ENCODE measurements at places on chromosomes 1 and 21.

- DNase-seq = no peak
Observed at GRCh38 chr1:159040893-159041724, 31.4 kb downstream of the IFI16 start.

DNA sequence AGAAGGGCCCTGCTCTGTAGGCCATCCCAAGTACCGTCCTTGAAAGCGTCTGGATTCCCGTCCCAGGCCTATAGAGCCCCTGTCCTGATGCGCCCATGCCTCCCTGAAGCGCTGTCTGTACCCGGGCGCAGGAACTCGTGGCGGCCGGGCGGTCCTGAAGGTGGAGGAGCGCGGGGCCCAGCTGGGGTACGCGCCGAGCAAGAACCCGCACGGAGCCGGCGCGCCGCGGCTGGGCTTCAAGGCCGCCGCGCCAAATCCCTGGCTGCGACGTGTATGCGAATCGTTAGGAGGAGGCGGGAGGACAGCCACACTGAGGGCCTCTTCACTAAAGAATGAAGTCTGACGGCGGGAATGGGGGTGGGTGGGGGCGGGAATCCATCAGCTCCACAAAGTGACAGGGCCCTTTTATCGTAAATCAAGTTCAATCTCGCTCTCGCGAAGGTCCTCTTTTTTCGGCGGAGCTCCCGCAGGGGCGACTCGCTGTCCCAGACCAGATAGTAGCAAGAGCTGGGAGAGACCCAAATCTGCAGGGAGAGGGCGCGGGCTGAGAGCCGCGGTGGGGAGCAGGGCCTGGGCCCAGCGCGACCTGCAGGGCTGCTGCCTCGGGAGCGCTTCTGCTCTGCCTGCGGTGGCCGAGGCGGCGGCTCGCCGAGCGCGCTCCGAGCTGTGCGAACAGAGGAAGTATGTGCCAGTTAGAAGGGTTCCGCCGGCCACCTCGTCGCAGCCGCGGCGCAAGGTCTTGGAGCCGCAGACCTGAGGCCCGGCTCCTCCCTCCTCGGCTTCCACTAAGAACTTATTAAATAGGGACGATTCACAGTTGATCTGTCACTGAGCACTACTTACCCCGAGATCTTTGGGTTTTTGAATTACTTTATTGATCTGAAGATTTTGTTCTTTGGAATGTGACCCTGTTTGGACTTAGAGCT, 10.4 kb downstream of the BARHL2 start:
- no peak for DNase-seq

GRCh38 chr1:241762713-241763339, 85.2 kb upstream of the EXO1 start:
- DNase-seq = no peak

- DNase-seq = no peak
Observed at GRCh38 chr1:208166340-208167138, 77.6 kb downstream of the PLXNA2 start.

GRCh38 chr1:171292799-171293198, 21.2 kb upstream of the FMO4 start:
- no peak for DNase-seq

- DNase-seq = no peak
Observed at GRCh38 chr1:20339811-20340457, 49.3 kb downstream of the VWA5B1 start.

GRCh38 chr1:117612517-117613248, 6.8 kb downstream of the TENT5C start:
- no peak for DNase-seq

DNA sequence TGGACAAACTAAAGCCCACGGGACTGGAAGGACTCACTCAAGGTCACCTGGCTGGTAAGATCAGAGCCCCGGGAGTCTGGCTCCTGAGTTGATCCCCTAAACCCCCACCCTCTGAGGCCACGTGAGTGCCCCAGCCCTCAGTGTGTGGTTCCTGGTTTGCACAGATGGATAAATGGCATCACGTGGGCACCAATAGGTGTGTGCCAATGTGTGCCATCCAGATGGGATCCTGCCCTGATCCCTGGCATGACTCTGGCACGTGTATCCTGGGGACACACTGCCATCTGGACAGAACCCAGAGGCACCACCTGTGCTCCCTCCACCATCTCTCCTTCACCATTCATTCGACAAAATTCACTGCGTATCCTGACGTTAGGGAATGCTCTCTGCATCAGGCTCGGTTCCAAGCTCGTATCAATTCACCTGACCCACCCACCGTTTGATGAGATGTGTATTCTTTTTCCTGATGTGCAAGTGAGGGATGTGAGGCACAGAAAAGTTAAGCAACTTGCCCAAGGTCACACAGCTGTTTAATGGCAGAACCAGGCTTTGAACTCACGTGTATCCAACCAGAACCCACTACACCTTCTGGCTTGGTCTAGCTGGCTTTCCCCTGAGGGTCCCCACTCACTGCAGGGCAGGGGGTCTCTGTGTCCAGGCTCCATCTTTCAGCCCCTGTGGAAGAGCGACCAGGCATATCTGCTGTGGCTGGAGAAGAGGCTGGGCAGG, 49.8 kb upstream of the PAX7 start:
- no peak for DNase-seq

DNA sequence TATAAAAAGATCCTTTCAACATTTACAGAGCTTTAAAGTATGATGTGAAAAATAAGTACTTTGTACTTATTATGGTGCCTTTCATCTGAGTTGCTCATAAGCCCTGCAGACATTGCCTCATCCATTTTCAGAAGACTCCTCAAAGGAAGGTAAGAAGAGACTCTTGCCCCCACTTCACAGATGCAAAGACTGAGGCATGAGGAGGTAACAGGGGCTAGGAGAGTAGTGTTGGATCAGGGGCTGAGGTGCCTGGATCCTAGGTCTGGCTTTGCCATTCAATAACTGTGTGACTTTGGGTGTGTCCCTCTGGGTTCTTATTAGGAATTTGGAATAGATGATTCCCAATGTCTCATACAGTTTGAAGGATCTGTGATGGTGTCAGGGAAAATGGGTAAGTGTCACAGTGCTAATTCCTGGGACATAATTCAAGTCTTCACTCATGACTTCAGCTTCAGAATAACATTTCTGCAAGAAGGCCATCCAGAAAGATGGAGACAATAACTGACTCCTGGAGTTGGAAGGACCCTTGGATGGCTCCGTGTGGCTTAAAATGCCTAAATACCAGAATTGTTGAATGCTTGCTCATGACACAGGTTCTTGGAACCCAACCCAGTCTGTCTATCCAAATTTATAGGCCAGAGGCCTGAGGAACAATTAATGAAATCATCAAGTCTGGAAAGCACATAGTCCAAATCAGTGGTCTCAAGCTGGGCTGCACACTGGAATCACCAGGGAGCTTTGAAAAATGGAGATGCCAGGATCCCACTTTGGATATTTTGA, 93.1 kb upstream of the RUNX1 start:
- no peak for DNase-seq

DNA sequence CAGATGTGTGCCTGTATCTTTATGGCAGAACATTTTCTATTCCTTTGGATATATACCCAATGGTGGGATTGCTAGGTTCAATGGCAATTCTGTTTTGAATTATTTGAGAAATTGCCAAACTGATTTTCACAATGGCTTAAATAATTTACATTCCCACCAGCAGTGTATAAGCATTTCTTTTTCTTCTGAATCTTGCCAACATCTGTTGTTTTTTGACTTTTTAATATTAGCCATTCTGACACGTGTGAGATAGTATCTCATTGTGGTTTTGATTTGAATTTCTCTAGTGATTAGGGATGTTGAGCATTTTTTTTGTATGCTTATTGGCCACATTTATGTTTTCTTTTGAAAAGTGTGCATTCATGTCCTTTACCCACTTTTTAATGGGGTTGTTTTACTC, 864.3 kb upstream of the ADAMTS5 start:
- no peak for DNase-seq

- DNase-seq = no peak
Observed at GRCh38 chr21:23804866-23805265, 1802.4 kb downstream of the MRPL39 start.

- no peak for DNase-seq
Observed at GRCh38 chr1:241822846-241823245, 25.2 kb upstream of the EXO1 start.

- DNase-seq = no peak
Observed at GRCh38 chr1:57473448-57473847, 49.6 kb upstream of the DAB1 start.

DNA sequence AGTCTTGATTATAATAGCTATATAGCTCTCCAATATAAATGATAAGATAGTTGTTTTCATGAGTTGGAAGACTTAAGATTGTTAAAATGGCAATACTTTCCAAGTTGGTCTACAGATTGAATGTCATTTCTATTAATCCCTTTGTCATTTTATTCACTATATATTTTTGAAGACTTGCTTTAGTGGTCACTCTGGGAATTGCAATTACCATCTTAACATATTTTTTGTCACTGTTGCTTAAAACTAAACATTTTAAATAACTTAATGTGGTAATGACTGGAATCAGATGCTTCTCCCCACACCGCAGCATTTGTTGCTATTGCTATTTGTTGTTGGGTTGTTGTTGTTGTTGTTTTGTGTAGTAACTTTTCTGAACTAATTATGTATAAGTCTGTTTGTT, 1592.9 kb downstream of the MRPL39 start:
- no peak for DNase-seq

GRCh38 chr21:31894457-31894856, 21.6 kb downstream of the HUNK start:
- no peak for DNase-seq

GRCh38 chr1:96559707-96560596, 161.6 kb upstream of the PTBP2 start:
- DNase-seq = no peak

DNA sequence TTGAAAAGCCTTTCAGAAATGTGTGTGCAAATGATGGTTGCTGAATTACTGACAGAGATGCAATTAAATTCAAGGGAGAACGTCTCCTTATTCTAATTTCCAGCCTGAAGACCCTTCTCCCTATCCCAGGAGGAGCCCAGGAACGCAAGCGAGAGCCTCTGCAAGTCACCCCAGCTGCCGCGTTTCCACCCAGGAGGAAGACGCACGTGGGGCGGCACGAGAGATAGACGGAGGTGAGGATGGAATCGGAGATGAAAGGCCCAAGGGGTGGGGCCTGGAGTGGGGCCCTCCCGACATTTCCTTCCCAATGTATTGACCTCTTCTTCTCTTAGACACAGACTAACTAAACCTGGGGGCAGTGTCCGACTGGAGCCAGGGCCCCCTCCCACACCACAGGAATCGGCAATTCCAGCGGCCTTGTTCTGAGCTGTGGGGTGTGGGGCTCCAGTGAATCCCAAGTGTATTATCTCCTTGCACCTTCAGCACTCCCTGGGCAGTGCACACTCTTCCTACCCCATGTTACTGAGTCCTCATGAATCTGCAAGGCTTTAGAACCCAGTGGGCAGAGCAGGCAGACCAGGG, 322.5 kb downstream of the AJAP1 start:
- DNase-seq = no peak

DNA sequence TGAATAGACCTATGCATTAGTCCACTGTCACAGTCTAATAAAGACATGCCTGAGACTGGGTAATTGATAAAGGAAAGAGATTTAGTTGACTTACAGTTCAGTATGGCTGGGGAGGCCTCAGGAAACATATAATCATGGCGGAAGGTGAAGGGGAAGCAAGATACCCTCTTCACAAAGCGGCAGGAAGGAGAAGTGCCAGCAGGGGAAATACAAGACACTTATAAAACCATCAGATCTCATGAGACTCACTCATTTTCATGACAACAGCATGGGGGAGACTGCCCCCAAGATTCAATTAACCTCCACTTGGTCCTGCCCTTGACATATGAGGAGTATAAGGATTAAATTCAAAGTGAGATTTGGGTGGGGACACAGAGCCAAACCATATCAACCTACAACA, 59.4 kb downstream of the CAPN9 start:
- no peak for DNase-seq

- DNase-seq = no peak
Observed at GRCh38 chr21:34670220-34670961, 1.6 kb downstream of the CLIC6 start.

- DNase-seq = no peak
Observed at GRCh38 chr1:117447661-117448060, 80.4 kb downstream of the MAN1A2 start.

DNA sequence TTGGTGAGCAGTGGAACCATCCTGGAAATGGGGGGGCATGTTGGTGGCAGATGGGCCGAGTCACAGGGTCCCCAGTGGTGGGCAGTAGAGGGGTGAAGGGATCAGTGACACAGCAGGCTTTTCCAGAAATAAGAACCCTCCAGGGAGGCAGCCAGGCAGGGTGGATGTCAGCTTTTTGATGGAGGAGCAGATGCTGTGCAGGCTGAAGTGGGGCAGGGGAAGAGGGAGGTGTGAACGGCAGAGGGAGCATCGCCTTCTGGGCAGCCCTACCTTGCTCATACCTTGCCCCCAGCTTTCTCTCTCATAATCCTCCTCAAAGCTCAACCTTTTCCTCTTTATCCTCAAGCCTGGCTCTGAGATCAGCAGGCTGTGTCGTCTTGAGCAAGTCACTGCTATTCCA, 131.8 kb upstream of the IPO9 start:
- no peak for DNase-seq
